ENCODE measurements at places on chromosomes 2 and 18.

DNA sequence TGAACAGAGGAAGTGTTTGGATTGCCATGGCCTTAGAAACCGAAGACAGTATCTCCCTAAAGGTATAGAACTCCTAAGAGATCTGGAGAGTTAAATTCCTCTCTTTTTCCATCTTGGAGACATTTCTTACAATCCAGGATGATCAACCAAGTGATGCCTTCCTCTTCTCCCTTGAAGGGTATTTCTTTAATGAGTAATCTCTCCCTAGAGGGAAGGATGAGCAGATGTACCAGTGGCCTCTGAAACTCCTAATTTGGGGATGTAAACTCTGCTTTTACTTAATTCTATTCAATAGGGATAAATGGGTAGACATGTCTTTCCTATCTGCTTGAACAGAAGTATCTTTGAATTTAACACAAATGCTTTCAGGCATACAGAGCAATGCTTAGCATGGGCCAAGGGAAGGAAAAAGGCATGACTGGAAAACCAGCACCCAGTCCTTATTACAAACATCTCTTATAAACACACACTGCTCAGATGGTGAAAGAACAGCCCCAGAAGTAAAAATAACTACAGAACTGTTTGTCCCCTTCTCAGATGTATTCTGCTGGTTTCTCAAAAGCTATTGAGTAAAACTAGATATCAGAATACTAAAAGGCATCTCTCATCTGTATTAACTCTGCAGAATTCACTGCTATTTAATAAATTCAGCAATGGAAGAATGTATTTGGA lies 4.7 kb upstream of the THNSL2 start:
- no peak for DNase-seq

GRCh38 chr2:23505218-23505983 lies 120.4 kb downstream of the KLHL29 start:
- DNase-seq = no peak

DNA sequence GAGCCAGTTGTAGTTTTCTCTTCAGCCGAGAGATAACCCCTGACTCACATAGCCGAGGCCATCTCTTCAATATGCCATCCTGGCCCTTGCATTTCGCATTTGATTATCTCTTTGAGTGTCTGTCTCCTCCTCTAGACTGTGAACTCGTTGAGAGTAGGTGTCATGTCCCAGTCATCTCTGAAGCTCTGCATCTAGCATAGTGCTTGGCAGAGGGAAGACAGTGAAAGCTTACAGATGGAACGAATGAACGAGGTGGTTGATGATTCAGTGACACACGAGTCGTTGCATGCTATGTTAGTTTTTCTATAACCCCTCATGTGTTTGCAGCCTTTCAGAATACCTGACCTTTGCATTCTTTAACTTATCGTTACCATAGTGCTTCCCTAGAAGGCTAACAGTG lies 59.9 kb upstream of the CYRIA start:
- DNase-seq = no peak

- DNase-seq = no peak
Observed at GRCh38 chr2:224183086-224183485, 144.0 kb upstream of the SERPINE2 start.

DNA sequence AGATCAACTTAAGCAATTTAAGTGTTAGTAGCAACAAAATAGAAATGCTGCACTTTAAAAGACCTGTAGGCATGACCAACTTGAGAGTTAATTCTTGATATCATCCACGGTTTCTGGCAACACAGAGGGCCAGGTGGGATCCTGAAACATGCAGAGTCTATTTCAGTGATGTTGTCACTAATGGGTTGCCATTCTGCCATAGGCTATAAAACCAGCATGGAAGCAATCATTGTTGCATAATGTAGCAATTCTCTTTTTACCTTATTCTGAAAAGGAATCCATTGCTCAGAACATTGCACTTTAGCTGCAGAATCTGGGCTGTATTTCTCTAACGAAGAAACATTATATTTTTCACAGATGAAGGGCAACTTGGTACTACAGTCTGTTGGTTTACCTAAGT lies 53.9 kb upstream of the CD302 start:
- no peak for DNase-seq

DNA sequence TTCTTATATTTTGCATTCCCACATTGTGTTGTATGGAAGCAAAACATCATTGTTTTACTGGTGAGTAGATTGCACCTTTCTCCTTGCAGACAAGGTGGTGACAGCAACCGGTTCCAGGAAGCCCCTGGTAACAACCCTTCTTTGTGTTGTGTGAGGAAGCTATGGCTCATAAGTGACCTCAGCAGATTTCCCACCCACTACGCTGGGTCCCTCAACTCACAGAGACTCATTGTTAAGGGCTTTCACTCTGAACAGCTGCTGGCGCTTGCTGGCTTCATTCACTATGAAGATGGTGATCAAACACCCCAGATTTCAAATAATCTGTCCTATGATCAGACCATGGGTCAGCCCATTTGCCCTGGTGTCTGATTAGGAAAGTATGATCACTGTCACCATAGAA lies 53.4 kb downstream of the WIPF1 start:
- no peak for DNase-seq

- DNase-seq = no peak
Observed at GRCh38 chr2:154527962-154528361, 170.5 kb upstream of the KCNJ3 start.

DNA sequence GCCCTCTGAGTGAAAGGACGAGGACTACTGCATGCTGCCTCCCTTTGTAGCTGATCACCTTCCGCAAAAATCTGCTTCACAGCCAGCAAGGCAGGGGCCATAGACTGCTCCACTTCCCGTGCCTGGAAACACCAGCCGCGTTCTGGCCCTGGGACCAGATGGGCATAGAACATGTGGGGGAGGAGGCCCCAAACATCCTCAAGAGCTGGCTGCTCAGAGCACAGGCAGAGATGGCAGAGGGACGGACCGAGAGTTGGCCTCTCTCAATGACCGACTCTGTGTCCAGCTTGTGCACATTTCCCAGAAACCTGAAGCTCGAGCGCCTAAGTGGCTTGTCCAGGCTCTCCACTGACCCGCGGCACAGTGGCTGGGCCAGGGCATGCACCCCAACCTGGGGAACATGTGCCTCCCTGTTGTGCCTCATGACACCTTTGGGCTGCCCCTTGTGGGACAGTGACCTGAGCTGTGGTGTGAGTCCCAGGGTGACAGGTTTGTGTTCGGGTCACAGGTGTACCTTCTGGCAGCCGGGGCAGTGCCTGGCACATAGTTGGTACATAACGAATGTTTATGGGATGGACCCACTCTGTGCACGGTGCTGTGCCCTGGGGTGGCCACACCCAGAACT lies 9.1 kb downstream of the KCNF1 start:
- no peak for DNase-seq

- no peak for DNase-seq
Observed at GRCh38 chr2:165196411-165196810, 7.4 kb downstream of the SCN3A start.

GRCh38 chr18:77366720-77367641 lies 117.3 kb downstream of the GALR1 start:
- peak; percentile 89 for DNase-seq

DNA sequence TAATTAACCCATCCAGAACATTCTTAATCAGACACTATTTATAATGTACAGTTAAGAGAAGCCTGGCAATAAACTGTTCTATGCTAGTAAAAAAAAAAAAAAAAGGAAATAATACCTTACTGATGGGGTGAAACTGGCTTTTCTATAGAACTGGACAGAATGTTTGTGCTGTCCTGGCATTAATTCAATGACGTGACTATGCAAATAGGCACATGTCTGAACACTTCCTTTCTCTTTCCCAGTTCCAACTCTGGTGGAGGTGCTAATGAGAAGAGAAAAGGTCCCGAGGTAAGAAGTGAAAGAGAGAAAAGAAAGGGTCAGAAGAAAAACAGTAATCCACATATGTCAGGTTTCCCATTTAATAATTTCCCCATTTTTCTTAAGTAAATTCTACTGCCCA lies 508.4 kb downstream of the ZEB2 start:
- DNase-seq = no peak

- no peak for DNase-seq
Observed at GRCh38 chr2:240347949-240348500, 87.4 kb upstream of the GPC1 start.

DNA sequence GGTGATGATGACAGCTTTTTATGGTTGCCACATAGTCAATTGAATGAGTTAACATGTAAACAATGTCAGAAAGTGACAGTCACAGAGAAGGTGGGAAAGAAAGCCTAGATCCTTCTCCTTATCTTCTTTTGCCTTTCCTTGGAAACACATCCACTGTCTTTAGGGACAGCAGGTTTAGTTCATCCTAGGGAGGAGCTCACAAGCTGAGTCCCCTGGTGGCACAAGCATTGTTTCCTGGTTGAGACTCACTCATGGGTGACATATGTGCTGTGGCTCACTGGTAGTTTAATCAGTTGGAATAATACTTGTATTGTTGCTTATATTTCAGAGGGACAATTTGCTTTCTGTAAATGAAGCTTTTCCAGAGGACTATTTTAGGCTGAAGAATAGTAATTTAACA lies 598.5 kb downstream of the CNTNAP5 start:
- DNase-seq = no peak

DNA sequence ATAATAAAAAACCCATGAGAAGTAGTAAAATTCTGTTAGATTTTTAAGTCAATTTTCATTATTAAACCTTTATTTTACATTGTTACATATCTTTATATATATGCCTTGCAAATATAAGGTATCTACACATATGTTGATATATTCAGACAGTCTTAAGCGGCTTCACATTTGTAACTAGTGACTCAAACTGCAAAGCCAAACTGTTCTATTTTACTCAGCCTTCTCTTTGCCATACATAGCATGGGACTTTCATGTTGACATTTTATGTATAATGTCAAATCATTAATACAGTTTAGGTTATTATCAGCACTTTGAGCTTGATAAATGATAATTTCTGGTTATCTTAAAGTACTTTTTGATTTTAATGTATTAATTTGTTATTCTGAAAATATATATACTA lies 125.0 kb upstream of the WDSUB1 start:
- no peak for DNase-seq

DNA sequence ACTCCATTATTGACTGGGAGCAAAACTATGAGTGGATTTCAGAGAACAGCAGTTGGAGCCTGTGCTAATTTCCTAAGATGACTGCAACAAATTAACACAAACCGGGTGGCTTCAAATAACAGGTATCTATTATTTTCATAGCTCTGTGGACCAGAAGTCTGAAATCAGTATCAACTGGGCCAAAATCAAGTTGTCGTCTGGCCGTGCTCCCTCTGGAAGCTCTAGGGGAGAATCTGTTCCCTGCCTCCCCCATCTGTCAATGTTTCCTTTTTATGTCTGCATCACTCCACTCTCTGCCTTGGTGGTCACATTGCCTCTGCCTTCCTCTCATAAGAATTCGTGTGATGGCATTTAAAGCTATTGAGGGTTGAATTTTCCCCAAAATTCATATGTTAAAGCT lies 269.8 kb downstream of the TMX3 start:
- no peak for DNase-seq

DNA sequence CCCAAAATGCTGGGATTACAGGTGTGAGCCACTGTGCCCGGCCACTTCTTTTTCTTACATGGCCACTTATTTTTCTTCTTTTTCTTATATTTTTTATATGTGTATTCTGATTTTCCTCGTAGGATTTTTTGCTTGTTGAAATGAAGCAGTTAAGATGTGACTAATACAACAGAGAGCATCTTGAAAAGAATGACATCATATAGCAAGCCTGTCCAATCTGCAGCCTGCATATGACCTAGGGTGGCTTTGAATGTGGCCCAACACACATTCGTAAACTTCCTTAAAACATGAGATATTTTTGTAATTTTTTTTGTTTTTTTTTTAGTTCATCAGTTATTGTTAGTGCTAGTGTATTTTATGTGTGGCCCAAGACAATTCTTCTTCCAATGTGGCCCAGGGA lies 704.0 kb downstream of the NRXN1 start:
- DNase-seq = no peak

DNA sequence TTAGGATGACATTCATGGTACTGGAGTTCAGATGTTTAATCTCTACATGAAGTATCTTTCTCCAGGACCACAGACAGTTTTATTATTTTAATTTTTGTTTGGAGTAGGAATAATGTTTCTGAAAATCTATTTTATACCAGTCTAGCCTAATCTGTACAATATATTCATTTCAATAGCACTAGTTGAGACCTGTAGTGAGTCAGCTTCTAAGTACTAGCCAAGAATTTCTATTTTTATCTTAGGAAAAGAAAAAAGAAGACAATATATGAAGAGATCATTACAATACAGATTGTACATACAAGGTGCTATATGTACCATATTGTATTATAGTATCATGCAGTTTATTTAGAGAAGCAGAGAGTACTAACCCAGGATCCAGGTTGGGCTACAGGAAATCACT lies 826.9 kb upstream of the PIK3C3 start:
- no peak for DNase-seq

DNA sequence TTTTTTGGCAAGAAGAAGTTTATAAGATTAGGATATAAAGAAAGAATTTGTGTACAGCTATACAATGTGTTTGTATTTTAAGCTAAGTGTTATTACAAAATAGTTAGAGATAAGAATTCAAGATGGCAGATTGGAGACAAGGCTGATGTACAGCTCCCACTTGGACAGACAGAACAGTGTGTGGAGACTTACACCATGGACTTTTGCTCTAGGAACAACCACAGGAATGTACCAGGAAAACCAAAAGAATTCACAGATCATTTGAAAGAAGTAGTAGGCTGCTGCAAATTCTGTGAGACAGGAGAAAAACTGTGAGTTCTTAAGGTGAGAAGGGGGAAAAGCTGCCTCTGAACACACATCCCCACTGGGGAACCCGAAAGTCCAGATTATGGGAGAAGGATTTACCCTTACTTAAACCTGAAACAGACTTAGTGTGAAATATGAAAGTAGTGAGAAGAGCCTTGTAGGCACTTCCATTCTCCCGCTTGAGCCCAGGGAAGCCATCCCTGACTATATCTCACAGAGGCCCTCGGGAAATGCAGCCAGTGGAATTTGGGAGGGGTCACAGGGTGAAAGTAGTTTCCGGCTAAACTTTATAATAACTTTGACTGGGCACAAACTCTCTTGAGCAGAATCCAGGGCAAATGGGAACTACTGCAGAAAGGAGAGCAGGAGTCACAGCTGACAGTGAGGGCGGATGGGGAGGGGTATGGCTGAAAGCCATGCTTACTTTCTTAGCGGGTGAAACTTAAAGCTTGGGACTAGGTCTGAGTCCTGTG lies 11.6 kb upstream of the RPRD1A start:
- no peak for DNase-seq

DNA sequence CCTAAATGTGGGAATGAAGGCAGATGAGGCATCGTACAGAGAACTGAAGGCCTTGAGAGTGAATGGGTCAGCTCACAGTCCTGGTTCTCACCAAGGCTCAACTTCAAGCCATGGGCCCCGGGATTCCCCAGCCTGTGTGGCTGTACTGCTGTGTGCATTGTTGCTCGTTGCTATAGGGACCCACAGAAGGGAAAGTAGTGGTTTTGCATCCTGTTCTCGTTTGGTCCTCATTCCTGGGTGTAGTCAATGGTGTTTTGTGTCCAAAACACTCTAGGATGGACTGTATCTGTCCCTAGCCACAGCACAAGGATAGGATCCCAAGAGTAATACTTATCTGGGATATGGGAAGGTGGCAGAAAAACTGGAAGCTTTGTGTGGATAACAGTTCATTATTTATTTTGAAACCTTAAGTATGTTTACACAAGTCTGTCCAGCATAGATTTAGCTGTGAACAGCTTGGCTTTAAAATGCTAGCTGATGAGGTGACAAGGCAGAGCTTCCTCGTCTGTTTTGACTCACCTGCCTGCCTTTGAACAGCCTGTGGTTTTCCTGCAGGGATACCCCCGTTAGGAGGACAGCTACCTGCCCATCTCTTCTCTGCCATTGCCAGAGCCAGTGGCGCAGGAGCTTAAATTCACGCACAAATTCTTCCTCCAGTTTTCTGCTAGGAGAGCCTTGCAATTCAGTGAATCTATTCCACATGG lies 85.0 kb downstream of the WDSUB1 start:
- DNase-seq = no peak
